ENCODE measurements at places on chromosomes 11 and 22.
A peak's percentile ranks its signal among the peaks of the same experiment; 100 is the strongest.

- no peak for DNase-seq
These were observed 72.6 kb downstream of the NCAPD3 start for GRCh38 chr11:134151083-134151747.

DNA sequence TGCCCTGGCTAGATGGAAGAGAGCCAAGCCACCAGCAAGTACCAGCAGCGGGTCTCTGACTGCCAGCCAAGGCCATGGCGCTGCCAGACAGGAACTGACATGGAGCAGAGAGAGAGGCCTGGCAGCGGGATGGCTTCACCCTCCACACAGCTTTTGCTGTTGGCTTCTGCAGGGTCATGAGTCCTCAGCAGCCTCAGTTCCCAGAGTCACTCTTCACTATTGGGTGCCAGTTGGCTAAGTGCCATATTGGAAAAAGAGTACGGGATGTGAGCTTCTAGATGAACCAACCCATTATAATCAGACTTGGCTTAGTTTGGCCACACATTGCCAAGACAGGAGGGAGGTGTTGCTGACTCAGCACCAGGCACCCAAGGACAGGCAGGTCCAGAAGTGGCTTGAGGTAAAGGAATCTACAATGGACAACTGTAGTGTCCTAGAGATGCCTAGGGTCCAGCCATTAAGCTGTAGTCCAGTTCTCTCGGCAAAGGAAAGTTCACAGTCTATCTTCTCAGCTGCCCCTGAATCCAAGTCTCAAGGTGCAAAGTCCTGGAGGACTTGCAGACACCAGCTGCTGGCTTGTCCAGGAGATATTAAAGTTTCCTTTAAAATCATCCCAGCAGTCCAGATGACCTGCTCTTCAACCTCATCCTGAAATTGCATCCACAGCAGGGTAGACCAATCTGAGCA lies 40.7 kb upstream of the POU2AF1 start:
- DNase-seq = peak; percentile 5

DNA sequence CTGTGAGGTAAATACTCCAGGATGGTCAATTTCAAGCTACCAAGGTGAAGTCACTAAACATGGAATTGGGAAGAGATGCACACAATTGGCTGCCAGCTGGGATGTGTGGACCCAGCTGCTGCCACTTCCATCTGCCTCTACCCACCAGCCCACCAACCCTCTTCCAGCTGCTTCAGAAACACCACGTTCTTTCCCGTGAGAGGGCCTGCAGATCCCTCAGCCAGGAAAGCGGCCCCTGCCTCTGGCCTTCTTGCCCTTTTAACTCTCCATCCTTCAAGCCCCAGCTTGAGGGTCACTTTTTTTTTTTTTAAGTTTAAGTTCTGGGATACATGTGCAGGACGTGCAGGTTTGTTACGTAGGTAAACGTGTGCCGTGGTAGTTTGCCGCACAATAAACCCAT lies 20.0 kb downstream of the PRG3 start:
- no peak for DNase-seq

GRCh38 chr11:69744435-69744834 lies 30.7 kb downstream of the FGF4 start:
- no peak for DNase-seq

DNA sequence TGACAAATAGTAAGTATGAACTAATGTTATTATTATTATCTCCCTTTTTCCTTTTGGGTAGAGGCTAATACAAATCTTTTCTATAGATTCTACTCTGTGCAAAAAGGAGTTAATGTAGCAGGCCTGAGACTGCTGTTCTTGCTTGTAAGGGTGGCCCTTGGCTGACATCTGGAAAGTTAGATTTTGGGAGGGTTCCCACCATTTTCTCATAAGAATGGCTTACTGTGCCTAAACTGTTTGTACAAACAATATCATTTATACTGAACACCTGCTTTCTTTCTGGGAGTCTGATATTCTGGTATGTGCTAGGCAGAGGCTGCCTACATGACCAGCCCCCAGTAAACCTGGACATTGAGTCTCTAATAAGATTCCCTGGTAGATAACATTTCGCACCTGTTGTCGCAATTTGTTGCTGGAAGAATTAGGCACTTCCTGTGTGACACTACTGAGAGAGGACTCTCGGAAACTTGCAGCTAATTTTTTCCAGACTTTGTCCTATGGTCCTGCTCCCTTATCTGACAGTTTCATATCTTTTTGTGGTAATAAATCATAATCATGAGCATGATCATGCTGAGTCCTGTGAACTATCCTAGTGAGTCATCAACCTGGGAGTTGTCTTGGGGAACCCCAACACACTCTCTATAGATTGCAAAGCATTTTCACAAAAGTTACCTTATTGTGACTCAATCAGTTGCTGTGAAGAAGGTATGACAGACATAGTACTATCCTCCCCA lies 257.7 kb upstream of the CCDC90B start:
- DNase-seq = no peak

GRCh38 chr11:78690352-78690987 lies 115.8 kb upstream of the NARS2 start:
- DNase-seq = no peak

- DNase-seq = no peak
These were observed 15.8 kb downstream of the SLC22A25 start for GRCh38 chr11:63227521-63228107.

DNA sequence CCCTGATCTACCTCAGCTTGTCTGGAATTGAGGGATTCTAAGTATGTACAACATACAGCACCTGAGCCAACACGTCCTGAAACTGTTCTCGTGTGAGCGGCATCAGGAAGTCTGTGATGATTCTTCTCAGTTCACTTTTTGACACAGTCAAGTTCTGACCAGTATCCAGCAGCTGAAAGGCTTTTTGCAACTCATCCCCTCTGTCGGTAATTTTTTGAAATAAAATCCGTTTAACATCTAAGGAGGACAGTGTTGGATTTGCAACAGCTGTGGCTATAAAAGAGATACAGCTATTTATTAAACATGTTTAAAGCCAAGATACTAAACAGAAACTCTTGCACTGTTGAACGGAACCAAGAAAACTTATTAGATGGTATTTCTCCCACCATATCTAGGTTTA lies 39.3 kb downstream of the EFCAB6 start:
- no peak for DNase-seq

GRCh38 chr11:45395947-45396346 lies 109.8 kb upstream of the SYT13 start:
- DNase-seq = no peak

- no peak for DNase-seq
These were observed 8.0 kb upstream of the ESAM start for GRCh38 chr11:124769806-124770774.

DNA sequence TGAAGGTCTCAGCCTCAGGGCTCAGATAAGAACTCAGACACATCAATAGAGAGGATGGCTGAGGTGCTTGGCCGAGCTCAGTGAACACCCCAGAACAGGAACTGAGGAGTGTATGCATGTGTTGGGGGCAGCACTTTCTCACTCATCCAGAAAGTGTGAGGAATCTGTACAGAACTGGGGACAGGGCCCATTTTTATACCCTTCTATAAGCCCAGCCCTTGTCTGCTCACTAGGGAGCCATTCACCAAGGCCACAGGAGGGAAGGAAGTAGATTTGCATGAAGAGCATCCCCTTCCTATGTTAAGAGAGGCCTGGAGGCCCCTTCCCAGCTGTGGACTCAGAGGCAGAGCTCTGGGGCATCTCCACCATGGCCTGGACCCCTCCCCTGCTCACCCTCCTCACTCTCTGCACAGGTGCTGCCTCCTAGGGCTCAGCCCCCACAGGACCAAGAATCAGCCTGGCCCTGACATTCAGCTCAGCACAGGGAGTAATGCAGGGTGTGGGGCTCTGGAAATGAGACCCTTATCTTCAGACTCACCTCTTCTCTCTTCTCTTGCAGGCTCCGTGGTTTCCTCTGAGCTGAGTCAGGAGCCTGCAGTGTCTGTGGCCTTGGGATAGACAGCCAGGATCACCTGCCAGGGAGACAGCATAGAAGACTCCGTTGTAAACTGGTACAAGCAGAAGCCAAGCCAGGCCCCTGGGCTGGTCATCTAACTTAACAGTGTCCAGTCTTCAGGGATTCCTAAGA lies 39.9 kb upstream of the GGTLC2 start:
- no peak for DNase-seq

GRCh38 chr22:49062155-49062801 lies 765.4 kb downstream of the BRD1 start:
- DNase-seq = no peak

- DNase-seq = no peak
These were observed 926 bp downstream of the PGR start for GRCh38 chr11:101128571-101129202.

GRCh38 chr22:45805413-45805812 lies 133.8 kb downstream of the ATXN10 start:
- DNase-seq = no peak

DNA sequence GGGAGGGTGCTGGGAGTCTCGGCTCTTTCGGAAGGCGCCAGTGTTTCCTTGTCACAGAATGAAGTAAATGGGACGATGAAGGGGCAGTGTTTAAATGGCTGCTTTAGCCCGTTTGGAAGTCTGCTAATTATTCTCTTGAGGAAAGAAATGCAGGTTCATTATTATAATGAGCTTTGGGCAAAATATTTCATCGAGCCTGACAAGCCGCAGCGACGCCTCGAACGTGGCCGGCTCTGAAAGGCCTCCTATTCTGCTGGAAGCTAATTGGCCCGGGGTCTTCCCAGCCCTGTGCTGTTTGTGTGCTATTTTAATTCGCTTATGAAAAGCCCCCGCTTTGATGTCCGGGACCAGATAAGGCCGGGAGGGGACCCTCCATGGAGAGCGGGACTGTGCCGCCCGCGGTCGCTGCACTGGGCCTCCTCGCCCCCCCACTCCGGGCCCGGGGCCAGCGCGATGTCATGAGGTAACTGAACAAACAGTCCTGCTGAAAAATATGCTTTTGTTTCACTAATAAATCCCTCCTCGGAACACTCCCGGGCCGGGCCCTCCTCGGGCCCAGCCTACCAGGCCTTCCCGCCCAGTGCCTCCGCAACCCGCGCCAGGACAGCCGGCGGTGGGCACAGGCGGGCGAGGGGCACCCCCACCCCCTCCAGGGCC lies 78.4 kb downstream of the CDKN1C start:
- DNase-seq = no peak

DNA sequence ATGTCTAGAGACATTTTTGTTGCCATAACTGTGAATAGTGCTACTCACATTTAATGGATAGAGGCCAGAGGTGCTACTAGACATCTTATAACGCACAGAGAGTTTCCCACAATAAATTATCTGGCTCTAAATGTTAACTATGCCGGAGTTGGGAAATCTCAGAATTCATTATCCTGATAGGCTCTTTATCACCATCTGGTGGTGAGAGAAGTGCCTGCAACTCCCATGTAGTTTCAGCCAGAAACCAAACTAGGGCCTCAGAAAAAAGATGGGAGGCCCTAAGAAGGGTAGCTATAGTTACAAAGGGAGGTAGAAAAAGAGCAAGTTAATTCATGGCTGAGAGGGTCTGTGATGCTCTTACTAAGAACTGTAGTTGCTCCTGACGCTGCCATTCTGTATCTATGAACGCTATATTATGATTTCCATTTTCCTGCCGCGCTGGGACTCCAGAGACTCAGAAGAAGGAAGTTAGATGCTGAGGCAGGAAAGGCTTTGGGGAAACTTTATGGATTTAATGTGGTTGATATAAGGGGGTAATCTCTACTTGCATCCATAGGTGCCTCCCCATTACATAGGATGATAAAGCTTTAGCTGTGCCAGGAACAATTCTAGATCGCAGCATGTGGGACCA lies 22.9 kb upstream of the MRPL17 start:
- no peak for DNase-seq

GRCh38 chr22:26608129-26608528 lies 9.7 kb downstream of the CRYBB1 start:
- DNase-seq = no peak

DNA sequence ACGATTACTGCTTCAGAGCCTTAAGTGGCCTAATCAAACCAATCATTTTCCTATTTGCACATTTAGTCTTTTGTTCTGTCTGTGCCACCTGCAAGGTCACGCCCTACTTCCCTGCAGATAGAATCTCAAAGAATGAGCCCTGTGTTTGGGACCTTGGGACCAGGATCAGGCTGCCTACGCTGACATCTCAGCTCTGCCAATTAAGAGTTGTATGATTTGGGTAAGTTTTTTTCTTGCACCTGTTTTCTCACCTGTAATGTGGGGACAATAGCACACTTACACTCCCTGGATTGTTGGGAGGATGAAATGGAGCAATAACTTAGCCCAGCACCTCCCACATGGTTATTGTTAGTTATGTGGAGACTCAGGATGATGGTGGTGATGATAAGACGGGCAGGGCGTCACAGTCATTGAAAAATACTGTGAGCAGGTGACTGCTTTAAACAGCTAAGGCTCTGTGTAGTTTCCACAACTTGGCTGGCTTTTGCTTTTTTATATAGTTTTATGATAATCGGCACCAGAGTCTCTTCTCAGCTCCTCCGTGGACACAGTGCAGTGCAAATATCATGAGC lies 155.0 kb downstream of the ADAMTS15 start:
- no peak for DNase-seq

- no peak for DNase-seq
These were observed 16.1 kb upstream of the BRSK2 start for GRCh38 chr11:1373536-1374214.

- peak; percentile 67 for DNase-seq
These were observed 49.0 kb upstream of the AMPD3 start for GRCh38 chr11:10405865-10406592.

DNA sequence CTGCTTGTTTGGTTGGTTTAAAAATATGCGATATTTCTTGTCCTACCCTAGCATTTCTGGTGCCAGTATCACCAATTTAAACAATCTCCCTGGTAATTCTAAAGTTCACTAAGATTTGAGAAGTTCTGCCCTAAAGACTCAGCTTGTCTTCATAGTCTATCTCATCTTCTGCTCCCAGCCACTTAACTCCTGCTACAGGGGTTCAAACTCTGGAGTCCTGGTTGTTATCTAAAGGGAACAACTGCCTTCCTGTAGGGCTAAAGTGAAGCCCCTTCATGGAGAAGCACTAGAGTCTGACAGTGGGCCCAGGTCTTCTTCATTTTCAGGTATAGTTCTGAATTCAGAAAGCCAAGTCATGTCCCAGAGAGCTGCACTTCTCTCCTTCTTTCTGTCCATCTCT lies 73.2 kb downstream of the CTNND1 start:
- no peak for DNase-seq

DNA sequence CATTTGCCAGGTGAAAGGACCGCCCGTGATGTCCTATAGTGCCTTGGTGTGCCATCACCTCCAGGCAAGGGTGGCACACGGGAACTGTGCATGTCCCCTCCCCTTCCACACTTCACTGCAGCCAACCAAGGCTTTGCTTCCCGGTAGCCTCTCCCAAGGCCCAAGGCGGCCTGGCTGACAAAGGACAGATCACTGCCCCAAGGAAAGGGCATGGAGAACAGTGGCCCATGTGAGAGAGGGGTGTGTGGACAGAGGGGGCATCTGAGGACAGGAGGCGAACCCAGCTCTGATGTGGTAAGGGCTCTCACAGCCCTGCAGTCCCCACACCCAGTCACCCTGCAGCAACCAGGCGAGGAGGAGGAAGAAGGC lies 50.4 kb downstream of the RPUSD4 start:
- no peak for DNase-seq

Data from caudate nucleus (tissue), 63 donors.